OCI-M1 (cell line): ENCODE measurements at places on chromosomes 6 and 20.

GRCh38 chr20:50221501-50222308 lies 31.1 kb downstream of the CEBPB start:
- DNase-seq = no peak

GRCh38 chr6:168469521-168469920 lies 28.5 kb downstream of the SMOC2 start:
- no peak for DNase-seq

GRCh38 chr20:62208795-62209755 lies 11.0 kb downstream of the HRH3 start:
- DNase-seq = no peak

GRCh38 chr6:109039795-109040194 lies 54.9 kb downstream of the SESN1 start:
- peak; percentile 21 for DNase-seq

GRCh38 chr20:7361321-7361720 lies 578.9 kb downstream of the HAO1 start:
- no peak for DNase-seq

DNA sequence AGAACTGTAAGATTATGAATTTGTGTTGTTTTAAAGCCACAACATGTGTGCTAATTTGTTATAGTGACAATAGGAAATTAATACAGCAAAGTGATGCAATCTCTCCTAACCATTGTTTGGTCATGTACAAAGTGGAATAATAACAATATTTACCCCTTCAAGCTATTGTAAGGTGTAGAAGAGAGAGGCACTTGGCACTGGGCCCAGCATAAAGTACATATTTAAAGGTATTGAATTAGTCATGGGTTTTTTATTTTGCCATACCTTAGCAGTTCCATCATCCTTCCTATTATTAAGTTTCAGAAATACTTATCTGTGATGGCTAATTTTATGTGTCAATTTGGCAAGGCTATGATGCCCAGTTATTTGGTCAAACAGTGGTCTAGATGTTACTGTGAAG lies 322.4 kb upstream of the TSHZ2 start:
- DNase-seq = no peak

- peak; percentile 84 for DNase-seq
Measured at GRCh38 chr6:85865420-85866369, 223.0 kb upstream of the SYNCRIP start.

DNA sequence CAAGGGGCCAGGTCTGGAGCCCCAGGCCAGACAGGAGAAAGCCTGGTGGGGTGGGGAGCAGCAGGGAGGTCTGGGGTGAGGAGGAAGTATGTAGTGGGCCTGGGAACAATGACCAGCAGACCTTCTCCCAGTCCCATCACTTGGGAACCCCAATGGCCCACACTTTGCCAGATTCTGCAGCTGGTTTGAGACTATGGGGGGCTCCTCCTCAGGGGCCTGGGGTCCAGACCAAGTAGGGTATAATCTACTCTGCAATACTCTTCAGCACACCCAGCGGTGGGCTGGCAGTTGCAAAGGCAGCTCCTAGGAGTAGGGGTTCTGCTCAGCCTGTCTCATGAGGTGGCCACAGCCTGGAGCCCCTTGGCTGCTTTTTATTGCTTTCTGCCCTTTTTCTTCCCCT lies 52.8 kb downstream of the NPEPL1 start:
- DNase-seq = no peak

DNA sequence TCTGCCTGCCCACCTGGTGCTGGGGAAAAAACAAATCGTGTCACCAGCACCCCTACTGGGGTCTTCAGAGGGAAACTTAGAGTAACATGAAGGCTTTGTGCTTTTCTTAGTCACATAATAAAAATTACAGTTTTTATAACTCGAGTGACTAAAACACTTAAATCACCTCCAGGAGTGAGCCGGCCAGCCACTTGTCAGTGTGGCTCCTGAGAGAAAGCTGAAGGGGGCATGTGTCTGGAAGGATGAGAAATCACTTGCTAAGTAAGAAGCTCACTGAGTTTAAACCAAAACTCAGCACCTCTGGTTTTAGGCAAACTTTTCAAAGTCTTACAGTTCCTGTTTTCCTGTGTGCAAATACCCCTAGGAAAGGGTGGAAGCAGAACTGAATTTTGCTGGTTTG lies 372.2 kb downstream of the CDH26 start:
- no peak for DNase-seq

DNA sequence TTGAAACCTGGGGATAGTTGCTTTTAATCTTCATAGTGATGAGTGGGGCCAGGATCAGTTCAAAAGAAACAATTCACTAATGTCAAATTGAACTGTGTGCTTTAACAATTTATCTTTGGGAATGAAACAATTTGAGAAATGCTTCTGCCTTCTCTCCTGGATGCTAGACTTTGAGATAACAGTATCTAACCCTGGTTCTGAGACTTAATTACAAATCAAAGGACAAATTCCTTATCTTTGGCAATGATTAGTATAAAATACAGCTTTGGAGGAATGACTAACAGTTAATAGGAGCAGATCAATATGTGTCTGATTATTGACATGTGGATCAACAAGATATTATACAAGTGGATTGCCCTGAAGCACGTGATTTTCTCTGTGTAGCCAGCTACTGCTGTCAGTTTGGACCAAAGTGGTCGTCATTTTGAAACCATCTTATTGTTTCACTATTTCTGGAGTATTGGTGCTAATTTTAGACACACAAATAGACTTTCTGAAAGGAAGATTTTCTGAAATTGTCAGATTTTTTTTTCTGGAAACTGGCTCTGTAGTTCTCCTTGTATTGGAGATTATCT lies 6.2 kb upstream of the FLRT3 start:
- DNase-seq = no peak

GRCh38 chr20:39716796-39717341 lies 754.7 kb downstream of the DHX35 start:
- DNase-seq = peak; percentile 35

DNA sequence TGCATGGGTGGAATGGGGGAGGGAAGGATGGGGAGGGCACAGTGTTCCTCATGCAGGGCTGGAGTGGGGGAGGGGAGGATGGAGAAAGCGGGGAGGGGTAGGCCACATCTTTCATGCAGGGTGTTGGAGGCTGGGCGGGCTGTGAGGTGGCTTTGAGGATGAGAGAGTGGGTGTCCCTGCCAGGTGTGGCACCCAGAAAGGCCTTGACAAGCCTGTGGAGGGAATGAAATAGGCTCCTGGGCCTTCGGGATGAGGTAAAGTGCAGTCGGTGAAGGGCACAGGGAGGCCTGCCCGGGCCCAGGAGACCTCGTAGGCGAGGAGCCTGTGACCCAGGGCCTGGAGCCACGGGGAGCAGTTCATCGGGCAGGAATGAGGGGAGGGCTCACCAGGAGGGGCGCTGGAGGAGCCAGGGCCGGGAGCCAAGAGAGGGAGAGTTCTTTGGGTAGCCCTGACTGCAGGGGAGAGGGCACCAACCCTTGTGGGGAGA lies 7.6 kb downstream of the CEBPB start:
- peak; percentile 26 for DNase-seq

GRCh38 chr6:150932996-150933395 lies 67.5 kb downstream of the MTHFD1L start:
- no peak for DNase-seq

DNA sequence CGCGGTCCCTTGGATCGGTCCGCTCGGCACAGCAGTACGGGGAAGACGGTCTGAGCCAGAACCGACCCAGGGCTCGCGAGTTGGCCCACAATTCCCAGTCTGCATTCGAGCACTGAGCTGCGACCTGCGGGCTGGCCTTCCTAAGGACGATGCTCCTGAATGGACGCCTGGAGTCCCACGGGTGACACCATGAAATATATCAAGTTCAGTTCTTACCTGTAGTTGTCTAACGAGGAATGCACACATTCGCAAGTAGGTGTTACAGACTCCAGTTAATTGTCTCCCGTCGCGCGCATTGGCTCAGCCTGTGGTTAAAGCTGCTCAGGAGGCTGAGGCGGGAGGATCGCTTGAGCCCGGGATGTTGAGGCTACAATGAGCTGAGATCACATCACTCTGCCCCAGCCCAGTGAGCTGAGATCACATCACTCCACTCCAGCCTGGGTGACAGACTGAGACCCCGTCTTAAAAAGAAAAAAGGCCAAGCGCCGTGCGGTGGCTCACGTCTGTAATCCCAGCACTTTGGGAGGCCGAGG lies 802 bp downstream of the PEX7 start:
- DNase-seq = no peak

DNA sequence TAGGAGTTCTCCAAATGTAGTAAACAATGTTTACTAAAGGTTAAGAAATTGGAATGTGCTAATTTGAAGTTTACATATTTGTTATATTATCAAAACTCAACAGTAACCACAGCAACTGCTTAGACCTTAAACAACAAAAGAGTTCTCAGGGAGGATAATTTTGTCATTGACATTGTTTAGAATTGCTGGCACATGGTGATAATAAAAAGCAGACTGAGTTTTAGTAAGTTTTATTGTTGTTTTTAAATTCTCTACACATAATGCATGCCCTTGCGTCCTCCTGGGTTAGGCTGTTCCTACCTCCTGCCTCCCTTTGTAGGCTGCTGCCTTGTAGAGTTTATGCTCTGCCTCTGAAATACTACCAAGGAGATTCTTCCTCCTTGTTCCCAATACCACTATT lies 28.7 kb downstream of the LAMA4 start:
- no peak for DNase-seq

- no peak for DNase-seq
Measured at GRCh38 chr6:106773996-106774629, 144.7 kb downstream of the QRSL1 start.

DNA sequence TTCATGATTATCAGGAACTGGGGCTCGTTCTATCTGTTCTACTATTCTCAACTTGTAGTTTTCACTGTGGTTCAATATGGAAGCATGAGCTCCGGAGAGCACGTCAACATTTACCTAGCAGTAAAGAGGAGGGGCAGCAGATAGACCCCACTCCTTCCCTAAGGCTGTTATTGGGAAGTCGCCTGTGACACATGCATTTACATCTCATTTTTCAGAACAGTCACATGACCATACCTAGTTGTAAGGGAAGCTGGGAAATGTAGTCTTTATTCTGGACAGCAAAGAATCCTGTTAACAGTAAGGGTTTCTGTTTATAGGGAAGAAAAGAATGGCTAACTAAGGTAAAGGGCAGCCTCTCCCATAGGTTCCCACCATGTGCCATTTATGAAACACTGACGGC lies 158.3 kb downstream of the ZFP64 start:
- no peak for DNase-seq

- no peak for DNase-seq
Measured at GRCh38 chr6:68296126-68296525, 339.0 kb upstream of the ADGRB3 start.

DNA sequence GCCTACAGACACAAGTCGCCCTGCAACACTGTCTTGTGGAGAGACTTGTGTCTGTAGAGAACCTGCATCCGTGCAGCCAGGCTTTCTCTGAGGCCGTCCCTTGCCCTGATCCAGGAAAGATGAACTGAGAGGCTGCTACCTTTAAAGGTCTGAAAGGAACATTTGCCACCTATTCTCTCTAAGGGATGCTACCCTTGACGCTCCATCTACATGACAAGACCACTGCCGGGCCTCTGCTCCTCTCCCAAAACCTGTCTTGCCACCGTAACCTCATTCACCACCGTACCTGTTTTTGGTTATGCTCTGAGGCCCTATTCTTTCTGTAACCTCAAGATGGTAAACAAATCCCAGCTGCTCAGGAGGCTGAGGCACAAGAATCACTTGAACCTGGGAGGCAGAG lies 73.9 kb downstream of the FOXF2 start:
- no peak for DNase-seq

DNA sequence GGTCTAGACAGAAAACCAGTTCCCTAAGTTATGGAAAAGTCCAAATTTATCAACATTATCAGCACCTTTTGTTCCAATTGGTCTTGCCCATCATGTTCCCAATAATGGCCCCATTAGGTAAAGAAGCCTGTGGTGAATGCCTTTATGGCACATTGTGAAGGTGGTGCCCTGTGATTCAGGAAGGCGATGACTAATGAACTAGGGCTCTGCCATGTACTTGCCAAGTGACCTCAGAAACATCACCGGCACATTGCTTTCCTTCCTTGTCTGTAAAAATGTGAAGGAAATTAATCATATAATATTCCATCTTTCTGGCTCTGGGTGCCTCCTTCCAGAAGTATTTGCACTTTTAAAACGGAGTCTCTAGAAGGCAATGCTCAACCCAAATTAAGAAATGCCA lies 132.3 kb downstream of the UNC5CL start:
- no peak for DNase-seq

GRCh38 chr6:1310628-1311399 lies 1.1 kb upstream of the FOXQ1 start:
- DNase-seq = no peak

GRCh38 chr20:59903621-59904020 lies 29.8 kb downstream of the SYCP2 start:
- DNase-seq = no peak

- no peak for DNase-seq
Measured at GRCh38 chr20:15179381-15179780, 842.0 kb upstream of the FLRT3 start.

- no peak for DNase-seq
Measured at GRCh38 chr20:17684077-17684888, 2.2 kb upstream of the RRBP1 start.

- no peak for DNase-seq
Measured at GRCh38 chr6:150372051-150372450, 3.2 kb downstream of the IYD start.

- DNase-seq = no peak
Measured at GRCh38 chr6:121090492-121090891, 243.8 kb downstream of the TBC1D32 start.

GRCh38 chr6:102732898-102733297 lies 1339.4 kb downstream of the GRIK2 start:
- no peak for DNase-seq

- DNase-seq = no peak
Measured at GRCh38 chr20:59825944-59826759, 107.3 kb downstream of the SYCP2 start.
